ENCODE measurements at places on chromosomes 12 and 14. TPM values are rescaled to one million over a fixed set of nuclear protein-coding genes. Genes with fewer than 3 reads are reported as not detected.

ACSM4 gene
- not detected for total RNA-seq

GRCh38 chr12:102417055-102417454 lies 63.3 kb downstream of the IGF1 start:
- DNase-seq = no peak

GRCh38 chr14:70884595-70885342 lies 22.5 kb upstream of the PCNX1 start:
- peak; percentile 44 for DNase-seq

DNA sequence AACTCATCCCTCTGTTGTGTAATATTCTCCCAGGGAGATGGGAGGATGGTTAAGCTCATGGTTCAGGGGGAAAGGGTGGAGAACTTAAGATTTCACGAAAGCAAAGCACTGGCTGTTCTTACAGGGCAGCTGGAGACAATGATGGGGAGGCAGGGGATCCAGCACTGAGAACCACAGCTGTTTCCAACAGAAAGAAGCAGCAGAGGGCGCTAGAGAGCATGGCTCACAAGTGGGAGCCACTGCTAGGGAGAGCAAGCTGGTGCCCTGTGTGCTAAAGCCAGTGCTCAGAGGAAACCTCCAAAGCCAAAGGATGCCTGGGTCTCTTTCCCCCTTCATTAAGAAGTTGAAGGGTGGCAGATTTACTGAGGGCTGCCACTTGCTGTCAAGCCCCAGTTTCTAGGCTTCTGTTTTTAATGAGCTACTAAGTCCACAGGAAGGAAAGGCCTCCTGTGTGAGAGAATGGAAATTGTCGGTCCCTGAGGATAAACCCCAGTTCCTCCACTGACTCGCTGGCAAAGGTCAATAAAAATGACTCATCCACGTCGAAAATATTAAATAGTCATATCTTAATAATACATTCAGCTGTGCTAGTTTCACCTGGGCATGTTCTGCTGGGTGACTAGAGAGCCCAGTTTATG lies 199.7 kb downstream of the ANO2 start:
- peak; percentile 56 for DNase-seq

- peak; percentile 95 for DNase-seq
These were observed 274.1 kb downstream of the ADAMTS20 start for GRCh38 chr12:43277651-43278540.

DNA sequence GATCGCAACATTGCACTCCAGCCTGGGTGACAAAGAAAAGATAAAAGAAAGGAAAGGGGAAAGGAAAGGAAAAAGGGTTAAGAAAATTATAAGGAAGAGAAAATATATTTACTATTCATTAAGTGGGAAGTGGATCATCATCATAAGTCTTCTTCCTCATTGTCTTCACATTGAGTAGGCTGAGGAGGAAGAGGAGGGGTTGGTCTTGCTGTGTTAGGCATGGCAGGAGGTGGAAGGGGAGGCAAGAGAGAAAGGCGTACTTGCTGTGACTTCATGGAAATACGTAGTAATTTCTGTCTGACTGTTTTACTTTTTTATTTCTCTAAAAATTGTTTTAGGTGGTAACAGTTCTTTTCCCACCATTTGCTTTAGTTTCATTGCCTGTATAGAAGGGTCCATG lies 26.2 kb downstream of the FAM177A1 start:
- no peak for DNase-seq

Data from bronchial epithelial cell (primary cell).